ENCODE measurements at places on chromosomes 16 and 17.

DNA sequence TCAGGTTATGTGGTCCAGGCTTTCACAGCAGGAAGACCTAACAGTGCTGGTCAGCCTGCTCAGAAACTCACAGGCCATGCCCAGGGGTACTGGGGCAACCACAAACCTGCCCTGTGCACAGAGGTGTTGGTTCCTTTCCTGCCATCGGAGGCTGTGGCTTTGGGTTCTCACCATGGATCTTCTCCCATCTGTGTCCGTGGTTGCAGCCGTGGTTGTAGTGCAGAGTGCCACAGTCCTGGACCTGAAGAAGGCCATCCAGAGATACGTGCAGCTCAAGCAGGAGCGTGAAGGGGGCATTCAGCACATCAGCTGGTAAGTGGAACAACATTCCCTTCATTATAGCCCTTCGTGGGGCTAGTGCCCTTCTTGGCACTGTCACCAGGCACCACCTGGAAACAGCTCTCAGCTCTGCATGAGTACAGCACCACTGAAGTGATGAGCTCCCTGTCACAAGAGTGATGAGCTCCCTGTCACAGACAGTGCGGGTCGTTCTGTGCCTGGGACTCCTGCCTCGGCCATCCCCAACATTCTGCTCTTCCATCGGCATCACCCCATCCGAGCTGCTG lies 2.0 kb downstream of the SNRNP25 start:
- DNase-seq, result no peak

DNA sequence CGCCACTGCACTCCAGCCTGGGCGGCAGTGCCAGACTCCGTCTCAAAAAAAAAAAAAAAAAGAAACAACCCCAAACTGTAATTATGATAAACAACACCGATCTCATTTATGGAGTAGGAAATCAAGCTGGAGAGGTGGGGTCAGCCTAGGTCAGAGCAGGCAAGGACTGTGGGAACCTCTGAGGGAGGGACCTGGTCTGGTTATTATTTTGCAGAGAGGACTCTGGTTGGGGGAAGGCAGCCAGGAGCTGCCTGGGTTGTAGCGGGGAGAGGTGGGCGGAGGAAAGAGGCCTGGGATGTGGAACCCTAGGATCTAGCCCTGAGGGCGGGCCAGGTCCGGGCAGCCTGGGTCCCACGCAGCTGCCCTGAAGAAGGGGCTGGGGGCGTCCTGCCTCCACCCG lies 10.9 kb upstream of the HS3ST6 start:
- no peak for DNase-seq

- DNase-seq, result no peak
Observed at GRCh38 chr16:77823067-77823466, 34.7 kb downstream of the VAT1L start.

DNA sequence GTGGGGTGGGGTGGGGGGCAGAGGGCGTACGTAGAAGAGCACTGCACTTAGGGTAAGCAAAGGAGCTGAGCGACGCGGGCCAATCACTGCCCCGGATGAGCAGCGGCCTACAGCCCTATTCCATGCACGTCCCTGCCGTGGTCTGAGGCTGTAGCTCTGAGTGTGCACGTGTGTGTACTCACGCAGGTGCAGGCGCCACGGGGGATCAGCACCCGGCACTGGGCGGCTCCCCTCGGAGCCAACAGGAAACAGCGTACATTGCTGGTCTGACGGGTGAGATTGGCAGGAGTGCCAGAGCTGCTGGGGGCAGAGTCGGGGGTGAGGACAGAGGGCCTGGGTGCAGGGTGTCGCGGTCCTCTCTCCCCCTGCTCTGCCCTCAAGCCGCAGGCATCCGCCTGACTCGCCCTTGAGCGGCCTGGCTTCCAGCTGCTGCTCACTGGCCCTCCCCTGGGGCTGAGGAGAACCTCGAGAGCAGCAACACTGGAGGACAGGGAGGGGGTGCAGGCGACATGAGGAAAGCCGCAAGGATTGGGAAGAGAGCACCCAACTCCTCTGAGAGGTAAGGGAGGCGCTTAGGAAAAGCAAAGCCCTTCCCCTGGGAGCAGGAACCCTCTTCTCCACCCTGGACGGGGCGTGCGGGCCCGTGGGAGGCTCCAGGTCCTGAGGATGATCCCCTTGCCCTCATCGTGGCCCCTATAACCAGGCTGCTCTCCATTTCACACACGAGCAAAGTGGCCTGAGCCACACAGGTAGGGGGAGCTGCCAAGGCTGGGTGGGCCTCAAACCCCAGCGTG lies 57.8 kb downstream of the ENGASE start:
- no peak for DNase-seq

GRCh38 chr17:61400066-61400716 lies 548 bp downstream of the TBX2 start:
- DNase-seq, result no peak

DNA sequence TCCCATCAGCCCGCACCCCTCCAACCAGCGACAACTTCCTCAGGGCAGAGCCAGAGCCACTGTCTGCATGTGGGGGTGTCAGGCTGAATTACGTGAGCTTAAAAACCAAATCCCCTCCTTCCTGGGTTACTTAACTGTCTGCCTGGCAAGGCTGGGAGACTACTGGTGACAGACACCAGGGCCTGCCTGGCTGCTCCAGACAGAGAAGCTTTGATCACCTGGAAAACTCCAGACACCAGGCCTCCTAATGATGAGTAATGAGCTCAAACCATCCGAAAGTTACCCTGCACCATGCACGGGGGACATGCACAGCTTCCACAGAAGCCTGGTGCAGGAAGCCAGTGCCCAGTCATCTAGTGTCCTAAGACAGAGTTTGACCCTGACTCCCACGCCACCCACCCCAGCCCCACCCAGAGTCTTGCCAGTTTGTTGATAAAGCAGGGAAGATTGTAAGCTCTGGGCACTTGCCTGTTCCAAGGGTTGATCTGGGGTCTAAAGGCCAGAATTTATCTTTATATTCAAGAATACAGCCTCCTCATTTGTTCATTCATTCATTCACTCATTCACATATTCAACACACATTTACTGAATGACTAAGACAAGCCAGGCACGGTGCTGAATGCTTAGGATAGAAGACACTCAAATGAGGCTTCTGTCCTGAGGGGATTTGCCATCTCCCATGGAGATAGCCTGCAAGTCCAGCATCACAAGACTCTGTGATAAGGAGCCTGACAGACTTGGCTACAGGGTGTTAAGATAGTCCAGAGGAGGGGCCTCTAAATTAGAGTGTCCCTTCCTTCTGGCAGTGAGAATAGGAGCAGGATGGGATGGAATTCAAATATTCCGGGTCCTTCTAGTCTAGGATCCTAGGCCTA lies 7.2 kb upstream of the CCDC182 start:
- DNase-seq, result no peak

DNA sequence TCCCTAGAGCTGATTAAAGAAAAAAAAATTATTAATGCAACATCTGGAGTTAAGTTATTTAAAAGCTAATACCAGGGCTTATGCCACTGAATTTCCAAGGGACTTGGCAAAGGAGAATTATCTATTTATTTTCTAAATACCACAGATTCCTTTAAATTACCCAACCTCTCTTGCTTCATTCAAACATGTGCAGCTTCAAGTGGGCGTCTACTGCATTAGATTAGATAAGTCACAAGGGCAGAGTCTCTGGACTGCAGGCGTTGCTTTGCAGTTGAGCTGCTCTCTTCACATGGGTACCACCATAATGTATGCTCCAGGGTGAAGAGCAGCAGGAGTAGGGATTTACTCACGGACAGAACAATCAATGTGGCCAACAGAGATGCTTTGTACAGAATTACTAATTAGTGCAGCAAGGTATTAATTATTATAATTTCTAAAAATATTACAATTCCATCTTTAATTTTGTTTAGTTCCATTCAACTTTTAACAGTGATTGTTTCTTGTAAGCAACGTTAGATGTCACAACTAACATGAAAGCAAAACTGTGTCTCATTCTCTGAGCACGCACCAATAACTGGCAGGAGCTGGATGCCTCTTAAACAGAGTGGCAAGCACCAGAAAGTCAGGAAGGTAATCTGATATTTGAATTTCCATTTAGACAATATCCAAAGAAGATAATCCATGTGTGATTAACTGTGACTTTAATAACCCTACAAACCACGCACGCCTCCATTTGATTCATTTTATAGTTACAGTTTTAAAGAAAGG lies 214.2 kb downstream of the STX8 start:
- DNase-seq, result no peak

DNA sequence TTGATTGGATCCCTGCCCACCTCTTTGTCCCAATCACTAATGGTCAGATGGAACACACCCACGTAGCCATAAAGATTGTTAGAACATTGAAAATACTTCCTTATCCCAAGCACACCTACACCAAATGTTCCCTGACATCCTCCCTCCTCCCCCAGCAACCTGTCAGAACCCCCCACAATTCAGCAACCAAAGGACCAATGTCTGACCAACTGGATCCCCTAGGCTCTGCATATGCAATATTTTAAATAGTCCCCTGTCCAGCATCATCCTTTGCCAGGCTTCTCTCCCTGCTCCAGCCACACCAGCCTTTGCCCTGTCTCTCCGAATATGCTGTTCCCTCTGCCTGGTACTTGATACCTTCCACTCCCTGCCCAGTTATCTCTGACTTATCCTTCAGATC lies 54.9 kb upstream of the CES5A start:
- no peak for DNase-seq

Data from smooth muscle cell of the brain vasculature (primary cell).